ENCODE measurements at places on chromosomes 1 and 21.

GRCh38 chr1:82731216-82731615 is 930.5 kb downstream of the ADGRL2 start:
- no peak for DNase-seq

DNA sequence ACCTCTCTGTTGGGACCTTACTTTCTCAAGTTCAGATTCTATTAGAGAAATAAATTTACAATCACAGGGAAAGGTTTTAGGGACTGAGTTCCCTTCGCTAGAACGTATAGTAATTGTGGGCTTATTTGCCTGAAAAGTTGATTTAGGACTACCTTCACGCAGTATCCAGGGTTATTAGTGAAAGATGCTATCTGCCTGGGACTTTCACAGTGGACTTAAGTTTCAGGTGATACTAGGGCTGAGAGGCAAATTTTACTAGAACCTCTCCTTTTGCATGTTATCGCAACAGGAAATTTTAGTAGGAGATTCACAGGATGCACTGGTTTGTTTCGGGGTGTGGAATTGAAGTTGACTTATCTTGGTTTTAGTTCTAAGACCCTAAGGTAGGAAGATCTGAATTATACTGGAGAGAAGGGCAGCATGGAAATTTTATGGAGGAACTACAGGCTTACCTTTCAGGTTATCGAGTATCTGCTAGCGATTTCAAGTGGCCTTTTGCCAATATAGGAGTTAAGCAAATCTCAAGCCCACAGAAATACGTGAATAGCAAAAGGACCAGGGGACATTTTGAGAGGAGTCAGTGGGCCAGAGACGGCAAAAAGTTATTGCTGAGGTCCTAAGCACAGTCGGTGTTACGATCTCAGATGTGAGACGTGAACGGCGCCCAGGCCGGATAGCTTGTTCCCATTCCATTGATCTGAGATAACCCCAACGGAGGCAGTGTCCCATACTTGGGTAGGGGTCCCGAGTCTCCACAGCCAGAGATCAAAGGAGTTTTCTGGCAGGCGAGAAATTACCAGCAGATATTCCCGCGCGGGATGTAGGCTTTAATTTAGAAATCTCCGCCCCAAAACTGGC is 723 bp upstream of the GNAI3 start:
- DNase-seq = peak; percentile 19

DNA sequence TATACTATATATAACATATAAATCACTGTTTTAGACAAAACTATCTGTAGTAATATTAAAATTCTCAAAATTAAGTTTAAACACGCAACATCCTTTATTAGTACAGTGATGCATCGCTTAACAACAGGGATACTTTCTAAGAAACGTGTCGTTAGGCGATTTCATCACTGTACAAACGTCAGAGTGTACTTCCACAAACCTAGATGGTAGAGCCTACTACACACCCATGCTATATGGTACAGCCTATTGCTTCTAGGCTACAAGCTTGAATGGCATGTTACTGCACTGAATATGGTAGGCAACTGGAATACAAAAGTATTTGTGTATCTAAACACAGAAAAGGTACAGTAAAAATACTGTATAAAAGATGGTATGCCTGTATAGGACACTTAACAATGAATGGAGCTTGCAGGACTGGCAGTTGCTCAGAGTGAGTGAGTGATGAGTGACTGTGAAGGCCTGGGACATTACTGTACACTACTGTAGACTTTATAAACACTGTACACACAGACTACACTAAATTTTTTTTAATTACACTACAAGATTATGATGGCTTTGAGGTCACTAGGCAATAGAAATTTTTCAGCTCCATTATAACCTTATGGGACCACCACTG is 10.5 kb downstream of the FOXJ3 start:
- DNase-seq = no peak

- no peak for DNase-seq
These were observed 56.3 kb downstream of the VPS26C start for GRCh38 chr21:37210799-37211198.

- DNase-seq = no peak
These were observed 75.2 kb downstream of the EVI5 start for GRCh38 chr1:92709738-92710137.
